ENCODE measurements at places on chromosomes 13 and 19.

DNA sequence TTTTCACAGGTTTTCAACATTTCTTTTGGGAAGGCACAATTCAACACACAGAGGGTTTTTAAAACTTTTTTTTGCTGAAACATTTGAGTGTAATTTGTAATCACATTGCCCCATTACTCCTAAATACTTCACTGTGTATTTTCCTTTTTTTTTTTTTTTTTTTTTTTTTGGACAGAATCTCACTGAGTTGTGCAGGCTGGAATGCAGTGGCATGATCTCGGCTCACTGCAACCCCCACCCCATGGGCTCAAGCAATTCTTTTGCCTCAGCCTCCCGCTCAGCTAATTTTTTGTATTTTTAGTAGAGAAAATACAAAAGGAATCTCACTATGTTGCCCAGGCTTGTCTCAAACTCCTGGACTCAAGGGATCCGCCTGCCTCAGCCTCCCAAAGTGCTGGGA, 14.8 kb upstream of the DNAJC15 start:
- DNase-seq, result no peak

- no peak for DNase-seq
Observed at GRCh38 chr13:73819711-73820110, 314.5 kb downstream of the KLF12 start.

DNA sequence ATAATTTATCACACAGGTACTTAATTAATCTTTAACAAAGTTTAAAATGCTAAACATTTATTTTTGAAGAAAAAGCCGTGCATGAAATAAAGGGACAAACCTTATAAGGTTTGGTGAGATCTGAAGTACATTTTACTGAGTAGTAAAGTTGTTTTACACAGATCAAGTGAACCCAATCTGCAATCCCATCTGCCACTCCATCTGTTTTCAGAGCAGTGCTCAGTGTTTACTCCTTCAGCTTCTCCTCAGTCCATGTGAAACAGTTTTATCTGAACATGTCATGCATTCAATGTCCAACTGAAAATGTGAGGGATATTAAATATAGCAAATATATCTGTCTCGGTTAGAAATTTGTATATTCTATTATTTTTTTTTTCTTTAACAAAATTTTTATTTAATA, 166.8 kb downstream of the MAB21L1 start:
- DNase-seq, result no peak

DNA sequence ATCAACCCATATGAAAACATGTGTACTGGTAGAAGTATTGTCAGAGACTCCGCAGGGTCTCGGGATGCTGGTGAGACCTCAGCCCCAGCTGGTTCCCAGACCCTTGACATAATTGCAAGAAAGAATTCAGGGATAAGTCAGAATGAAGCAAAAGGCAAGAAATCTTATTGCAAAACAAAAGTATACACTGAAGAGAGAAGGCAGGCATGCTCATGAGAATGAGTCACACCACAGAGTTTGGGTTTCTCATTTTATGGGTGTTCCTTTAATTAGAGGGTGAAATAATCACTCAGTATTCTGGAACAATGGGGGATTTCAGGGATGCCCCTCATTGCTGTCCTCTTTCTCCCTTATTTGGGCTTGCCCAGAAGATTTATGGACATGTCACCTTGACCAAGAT, 1423.8 kb upstream of the MIR17HG start:
- no peak for DNase-seq

- no peak for DNase-seq
Observed at GRCh38 chr13:38763446-38764381, 76.8 kb downstream of the FREM2 start.

DNA sequence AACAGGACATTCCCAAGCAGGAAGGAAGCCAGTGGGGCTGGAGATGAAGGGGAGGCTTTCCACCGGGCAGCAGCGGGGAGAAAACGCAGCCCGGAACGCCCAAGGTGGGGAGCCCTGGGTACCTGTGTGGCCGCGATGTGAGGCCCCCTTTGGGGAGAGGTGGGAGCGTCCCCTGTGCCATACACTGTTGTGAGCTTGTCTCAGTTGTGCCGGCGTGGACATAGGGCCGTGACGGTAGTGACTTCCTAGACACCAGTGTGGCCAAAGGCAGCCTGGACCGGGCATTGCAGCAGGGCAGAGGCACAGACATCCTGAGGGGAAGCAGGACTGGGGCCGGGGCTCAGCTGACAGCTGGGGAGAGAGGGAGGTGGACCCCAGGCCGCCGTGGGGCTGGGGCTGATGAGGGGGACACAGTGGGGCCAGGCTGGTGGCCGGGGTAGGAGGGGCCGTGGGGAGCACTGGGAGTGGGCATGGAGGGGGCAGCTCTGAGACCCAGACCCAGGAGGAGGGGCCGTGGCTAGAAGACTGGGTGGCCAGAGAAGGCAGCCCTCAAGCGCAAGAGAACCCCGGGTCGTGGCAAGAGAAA, 38.5 kb upstream of the TFDP1 start:
- no peak for DNase-seq

DNA sequence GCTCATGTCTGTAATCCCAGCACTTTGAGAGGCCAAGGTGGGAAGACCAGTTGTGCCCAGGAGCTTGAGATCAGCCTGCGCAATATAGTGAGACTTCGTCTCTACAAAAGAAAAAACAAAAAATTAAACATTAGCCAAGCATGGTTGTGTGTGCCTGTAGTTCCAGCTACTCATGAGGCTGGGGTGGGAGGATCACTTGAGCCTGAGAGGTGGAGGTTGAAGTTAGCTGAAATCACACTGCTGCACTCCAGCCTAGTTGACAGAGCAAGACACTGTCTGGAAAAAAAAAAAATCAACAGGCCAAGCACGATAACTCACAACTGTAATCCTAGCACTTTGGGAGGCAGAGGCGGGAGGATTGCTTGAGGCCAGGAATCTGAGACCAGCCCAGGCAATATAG, 3.9 kb upstream of the S1PR2 start:
- DNase-seq, result no peak

- peak; percentile 54 for DNase-seq
Observed at GRCh38 chr13:41917641-41918040, 43.3 kb downstream of the VWA8 start.

GRCh38 chr13:106105153-106105552, 430.3 kb downstream of the EFNB2 start:
- no peak for DNase-seq

DNA sequence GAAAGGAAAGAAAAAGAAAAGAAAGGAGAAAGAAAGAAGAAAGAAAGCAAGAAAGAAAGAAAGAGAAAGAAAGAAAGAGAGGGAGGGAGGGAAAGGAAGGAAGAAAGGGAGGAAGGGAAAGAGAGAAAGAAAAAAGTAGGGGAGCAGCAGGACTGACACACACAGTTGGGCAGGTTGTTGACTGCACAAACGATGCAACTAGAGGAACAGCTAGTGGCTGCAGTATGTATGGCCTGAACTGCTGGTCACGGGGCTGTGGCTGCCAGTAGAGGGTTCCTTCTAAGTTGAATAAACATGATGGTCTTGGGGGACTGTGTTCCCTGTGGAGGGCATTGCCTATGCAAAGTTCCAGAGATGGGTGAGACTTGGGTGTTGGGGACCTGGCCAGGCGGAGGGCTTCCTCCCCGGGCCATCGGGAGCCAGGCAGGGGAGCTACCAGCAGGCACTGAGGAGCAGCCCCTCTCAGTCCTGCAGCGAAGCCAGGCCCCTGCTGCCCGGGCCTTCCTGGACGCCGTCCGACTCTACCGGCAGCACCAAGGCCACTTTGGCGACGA, 16.7 kb upstream of the COLGALT1 start:
- DNase-seq, result no peak

DNA sequence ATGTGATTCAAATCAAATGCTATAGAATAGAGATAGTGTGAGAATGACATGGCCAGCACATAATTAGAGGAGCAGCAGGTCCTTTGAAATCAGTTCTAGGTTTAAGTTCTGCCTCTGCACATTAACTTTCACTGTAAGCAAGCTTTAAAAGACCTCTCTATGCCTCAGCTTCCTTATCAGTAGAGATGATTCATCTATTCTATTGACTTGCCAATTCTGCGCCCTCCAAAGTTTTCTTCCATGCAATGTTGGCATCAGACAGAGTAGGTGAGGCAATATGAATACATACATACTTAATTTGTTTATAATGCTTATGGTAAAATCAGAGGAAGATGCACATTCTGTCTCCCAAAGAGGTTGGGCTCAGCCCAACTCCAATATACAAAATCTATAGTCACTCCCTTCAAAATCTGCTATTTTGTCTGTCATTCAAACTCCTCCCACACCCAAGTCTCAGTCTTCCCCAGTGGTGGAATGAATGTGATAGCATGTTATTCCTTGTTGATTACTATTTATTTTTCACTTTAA, 525.5 kb downstream of the RFC3 start:
- no peak for DNase-seq

GRCh38 chr19:4069331-4069959, 2.7 kb upstream of the ZBTB7A start:
- DNase-seq, result no peak

GRCh38 chr19:2115911-2116426, 19.3 kb downstream of the IZUMO4 start:
- DNase-seq, result no peak

Data from GM04503 (cell line).